Esophagus muscularis mucosa (tissue), 4 donors: ENCODE measurements at places on chromosomes 4 and X. TPM values are rescaled to one million over a fixed set of nuclear protein-coding genes. Genes with fewer than 3 reads are reported as not detected.

- no peak for DNase-seq
These were observed 5.7 kb downstream of the CITED1 start for GRCh38 chrX:72299891-72300630.

DNA sequence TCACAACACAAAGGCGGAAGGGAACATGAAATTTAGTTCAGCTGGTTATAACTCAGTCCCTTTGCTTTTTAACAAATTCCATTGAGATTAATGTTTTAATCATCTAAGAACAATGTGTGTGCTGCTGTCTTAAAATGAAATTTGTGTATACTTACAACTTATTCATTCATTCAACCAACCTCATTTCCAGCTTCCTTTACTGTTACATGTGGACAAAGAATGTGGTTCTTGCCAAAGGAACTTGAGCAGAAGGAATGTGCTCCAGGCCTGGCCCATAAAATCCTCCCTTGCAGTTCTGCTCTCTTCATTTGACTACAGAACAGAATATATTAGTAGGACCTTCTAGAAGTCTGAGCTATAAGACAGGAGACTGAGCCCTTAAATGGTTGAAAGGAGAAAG, 176.8 kb upstream of the GLRA2 start:
- DNase-seq = no peak

- DNase-seq = no peak
These were observed 67.5 kb downstream of the RBM47 start for GRCh38 chr4:40562208-40562607.

DNA sequence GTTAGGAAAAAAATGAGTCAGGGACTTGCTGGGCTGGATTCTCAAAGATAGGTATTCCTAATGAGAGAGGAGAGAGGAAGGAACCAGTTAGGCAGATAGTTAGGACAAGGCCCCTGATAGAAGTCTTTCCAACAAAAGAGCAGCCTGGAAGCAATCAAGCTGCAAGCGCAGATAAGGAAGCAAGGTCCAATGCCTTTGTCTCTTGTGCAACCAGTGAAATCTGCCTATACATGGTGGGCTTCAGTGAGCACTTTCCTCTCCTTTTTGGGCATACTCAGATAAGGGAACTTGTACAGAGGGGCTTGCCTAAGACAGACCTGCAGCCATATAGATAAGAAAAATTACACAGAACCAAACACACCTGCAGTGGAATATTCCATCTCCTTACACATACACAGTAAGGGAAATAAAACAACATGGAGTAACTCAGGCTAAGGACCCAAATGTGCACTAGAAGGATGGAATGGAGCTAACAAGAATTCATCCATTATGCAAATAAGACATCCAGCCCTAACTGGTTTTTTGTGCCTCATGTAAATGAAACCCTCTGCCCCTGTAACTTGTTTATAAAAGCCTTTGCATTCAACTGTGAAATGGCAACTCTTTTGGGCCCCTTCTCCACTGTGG, 68.8 kb downstream of the PCDH18 start:
- DNase-seq = no peak

DNA sequence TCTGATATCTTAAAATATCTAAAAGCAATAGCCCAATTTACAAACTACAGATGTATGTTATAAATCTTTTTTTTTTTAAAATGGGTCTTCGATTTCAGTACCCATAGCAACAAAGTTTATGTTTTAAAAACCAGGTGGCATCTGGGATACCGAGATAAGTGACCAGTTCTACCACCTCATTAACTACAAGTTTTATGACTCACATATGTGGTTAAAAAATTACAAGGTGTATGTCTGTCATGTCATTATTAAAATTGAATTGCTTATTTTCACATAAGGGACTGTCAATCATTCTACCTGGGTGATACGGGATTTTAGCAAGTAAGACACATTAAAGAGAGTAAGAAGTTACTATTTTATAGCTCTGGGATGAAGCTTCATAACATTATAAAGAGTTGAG, 192.0 kb upstream of the ETNPPL start:
- no peak for DNase-seq

GRCh38 chrX:111170017-111170416, 74.0 kb downstream of the PAK3 start:
- no peak for DNase-seq

Gene RADX
- total RNA-seq = 1.7 TPM
